MM.1S (cell line): ENCODE measurements at places on chromosomes 16 and 17.
A peak's percentile ranks its signal among the peaks of the same experiment; 100 is the strongest.

DNA sequence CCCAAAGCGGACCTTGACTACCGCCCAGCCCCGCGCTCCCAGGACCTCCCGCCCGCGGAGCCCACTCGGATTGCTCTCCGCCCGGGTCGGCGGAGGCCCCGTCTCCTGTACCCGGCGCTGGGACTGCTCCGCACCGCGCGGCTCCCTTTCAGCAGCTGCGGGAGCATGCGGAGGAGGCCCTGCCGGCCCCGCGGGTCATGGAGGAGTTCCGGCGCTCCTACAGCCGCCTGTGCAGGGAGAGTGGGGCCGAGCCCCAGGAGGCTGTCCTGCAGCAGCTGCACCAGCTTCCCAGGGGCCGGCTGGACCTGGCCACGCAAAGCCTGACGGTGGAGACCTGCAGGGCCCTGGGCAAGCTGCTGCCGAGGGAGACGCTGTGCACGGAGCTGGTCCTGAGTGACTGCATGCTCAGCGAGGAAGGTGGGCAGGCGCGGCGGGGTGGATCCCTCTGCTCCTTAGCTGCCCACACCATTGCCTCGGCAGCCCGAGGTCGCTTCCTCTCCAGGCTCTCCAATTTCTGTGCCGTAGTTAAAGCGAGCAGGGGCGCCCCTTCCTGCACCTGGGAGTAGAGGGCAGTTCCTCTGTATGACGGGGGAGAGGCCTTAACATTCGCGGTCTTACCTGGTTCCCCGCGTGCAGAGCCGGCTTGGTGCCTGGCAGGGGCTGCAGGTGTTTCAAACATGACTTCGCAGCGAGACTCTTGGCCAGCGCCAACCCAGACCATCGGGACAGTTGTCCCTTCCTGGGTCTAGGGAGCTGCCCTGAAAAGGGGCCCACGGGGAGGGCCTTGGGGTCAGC is 539 bp downstream of the LRRC45 start:
- peak; percentile 35 for DNase-seq

GRCh38 chr16:2242598-2242997 is 6.4 kb downstream of the DNASE1L2 start:
- DNase-seq = no peak

- DNase-seq = no peak
These were observed 3.2 kb upstream of the IGF2BP1 start for GRCh38 chr17:48993951-48994350.

DNA sequence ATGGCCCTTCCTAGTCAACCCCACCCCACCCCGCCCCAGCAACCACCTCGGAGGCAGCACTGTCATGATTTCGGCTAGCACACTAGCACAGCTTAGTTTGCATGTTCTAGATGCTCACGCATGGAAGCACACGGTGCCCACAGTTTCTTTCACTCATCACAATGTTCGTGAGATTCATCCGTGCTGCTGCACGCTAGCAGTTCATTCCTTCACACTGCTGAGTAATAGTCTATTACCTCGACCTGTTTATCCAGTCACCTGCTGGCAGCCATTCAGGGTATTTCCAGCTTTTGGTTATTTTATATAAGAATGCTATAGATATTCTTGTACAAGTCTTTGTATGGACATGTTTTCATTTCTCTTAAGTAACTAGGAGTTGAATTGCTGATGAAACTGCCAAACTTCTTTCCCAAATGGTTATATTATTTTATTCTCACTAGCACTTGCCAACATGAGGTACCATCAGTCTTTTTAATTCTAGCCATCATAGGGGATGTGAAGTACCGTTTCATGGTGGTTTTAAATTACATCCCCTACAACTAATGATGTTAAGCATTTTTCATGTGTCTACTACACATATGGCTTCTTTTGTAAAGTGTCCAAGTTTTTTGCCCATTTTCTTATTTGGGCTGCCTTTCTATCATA is 75.7 kb downstream of the CYTH1 start:
- DNase-seq = no peak

DNA sequence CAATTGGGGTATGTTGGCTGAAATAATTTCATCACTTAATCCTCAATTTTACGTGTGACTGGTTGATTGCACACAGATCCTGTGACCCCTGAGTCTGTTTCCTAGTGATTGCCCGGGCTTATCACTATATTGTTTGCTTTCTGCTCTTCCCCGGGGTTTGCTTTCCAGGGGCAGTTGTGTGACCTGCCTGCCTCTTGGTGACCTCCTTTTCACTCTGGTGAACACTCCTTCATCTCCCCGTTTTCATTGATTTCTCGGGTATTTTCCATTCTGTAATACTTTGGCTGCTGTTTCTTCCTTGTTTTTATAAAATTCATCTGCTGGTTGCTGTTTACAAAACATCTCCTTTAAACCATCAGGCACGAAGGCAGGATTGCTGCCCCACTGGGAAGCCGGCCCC is 36.0 kb downstream of the NTN1 start:
- no peak for DNase-seq

DNA sequence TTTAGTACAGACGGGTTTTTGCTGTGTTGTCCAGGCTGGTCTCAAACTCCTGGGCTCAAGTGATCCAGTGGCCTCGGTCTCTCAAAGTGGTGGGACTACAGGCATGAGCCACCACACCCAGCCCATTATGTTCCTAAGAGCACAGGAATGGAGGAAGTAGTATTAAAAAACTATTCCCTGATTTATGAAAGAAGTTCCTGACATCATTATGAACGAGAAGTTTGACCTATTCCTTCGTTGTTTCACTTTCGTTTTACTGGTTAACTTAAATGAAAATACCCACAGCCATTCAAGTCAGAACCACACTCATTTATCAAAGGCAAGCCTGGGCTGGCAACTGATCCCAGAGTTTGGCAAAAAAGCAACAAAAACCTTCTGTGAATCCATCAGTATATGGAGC is 13.5 kb upstream of the CBX4 start:
- peak; percentile 54 for DNase-seq

DNA sequence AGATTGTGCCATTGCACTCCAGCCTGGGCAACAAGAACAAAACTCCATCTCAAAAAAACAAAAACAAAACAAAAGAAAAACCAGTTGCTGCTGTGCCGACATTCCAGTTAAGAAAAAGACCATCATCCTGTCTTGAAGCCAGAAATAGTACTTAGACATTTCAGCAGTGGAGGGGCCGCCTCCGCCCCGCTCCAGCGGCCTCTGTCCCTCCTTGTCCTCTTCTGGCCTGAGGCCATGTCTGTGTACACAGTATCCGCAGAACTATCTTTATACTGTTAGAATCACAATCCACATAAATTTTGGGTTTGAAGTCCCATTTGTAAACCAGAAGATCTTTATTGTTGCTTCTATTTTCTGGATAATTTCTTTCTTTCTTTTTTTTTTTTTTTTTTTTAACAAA is 24.9 kb downstream of the ZC3H18 start:
- DNase-seq = no peak

- DNase-seq = no peak
These were observed 52.0 kb downstream of the MAP2K6 start for GRCh38 chr17:69466451-69466850.

- no peak for DNase-seq
These were observed 580 bp downstream of the MT1X start for GRCh38 chr16:56682703-56683397.

GRCh38 chr16:10668322-10669045 is 26.2 kb downstream of the TEKT5 start:
- DNase-seq = peak; percentile 18

GRCh38 chr17:66560691-66561090 is 258.3 kb downstream of the PRKCA start:
- DNase-seq = no peak

- DNase-seq = peak; percentile 10
These were observed 27.0 kb downstream of the CDIP1 start for GRCh38 chr16:4511441-4512082.

DNA sequence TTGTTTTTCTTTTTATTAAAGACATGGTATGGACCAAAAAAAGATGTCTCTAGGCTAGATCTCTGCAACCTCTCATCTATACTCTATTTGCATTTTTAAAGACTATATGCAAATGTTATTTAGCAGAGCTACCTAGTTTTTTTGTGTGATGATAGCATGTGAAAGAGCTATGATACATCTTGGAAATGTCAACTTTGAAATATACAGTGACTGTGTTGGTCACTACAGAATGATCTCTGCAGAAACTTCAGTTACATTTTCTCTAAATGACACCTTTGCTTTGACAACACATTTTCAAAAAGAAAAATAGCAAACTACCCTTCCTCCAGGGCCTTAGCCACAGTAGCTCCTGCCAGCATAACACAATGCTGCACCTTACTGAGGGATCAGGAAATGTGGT is 86.6 kb downstream of the PRKCB start:
- DNase-seq = no peak

- DNase-seq = no peak
These were observed 3.2 kb downstream of the B3GNT9 start for GRCh38 chr16:67147437-67148140.

- DNase-seq = no peak
These were observed 1.3 kb downstream of the PFN1 start for GRCh38 chr17:4947010-4947410.

GRCh38 chr17:27038676-27039075 is 255.2 kb upstream of the WSB1 start:
- DNase-seq = no peak

- no peak for DNase-seq
These were observed 46.4 kb upstream of the PIK3R6 start for GRCh38 chr17:8913879-8914278.

- DNase-seq = no peak
These were observed 12.0 kb downstream of the VAC14 start for GRCh38 chr16:70788668-70789594.

GRCh38 chr17:7113273-7114071 is 1.1 kb downstream of the ASGR2 start:
- DNase-seq = no peak

GRCh38 chr16:55510185-55510805 is 1.4 kb downstream of the LPCAT2 start:
- no peak for DNase-seq

DNA sequence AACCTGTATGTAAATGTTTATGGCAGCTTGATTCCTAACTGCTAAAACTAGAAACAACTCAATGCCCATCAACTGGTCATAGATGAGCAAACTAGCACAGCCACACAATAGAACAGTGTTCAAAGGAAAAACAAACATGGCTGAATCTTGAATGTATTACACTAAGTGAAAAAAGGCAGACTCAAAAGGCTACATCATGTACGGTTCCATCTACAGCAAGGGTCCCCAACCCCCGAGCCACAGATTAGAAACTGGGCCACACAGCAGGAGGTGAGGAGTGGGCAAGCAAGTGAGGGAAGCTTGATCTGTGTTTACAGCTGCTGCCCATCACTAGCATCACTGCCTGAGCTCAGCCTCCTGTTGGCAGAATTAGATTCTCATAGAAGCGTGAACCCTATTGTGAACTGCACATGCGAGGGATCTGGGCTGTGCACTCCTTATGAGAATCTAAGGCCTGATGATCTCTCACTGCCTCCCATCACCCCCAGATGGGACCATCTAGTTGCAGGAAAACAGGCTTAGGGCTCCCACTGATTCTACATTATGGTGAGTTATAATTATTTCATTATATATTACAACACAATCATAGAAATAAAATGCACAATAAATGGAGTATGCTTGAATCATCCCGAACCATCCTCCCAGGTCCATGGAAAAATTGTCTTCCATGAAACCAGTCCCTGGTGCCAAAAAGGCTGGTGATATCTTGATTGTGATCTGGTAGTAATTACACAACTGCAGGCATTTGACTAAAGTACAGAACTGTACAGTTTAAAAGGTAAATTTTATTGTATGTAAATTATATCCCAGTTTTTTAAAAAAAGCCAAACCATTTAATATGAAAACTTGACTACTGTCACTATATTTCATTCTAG is 7.7 kb downstream of the CEP20 start:
- DNase-seq = no peak

DNA sequence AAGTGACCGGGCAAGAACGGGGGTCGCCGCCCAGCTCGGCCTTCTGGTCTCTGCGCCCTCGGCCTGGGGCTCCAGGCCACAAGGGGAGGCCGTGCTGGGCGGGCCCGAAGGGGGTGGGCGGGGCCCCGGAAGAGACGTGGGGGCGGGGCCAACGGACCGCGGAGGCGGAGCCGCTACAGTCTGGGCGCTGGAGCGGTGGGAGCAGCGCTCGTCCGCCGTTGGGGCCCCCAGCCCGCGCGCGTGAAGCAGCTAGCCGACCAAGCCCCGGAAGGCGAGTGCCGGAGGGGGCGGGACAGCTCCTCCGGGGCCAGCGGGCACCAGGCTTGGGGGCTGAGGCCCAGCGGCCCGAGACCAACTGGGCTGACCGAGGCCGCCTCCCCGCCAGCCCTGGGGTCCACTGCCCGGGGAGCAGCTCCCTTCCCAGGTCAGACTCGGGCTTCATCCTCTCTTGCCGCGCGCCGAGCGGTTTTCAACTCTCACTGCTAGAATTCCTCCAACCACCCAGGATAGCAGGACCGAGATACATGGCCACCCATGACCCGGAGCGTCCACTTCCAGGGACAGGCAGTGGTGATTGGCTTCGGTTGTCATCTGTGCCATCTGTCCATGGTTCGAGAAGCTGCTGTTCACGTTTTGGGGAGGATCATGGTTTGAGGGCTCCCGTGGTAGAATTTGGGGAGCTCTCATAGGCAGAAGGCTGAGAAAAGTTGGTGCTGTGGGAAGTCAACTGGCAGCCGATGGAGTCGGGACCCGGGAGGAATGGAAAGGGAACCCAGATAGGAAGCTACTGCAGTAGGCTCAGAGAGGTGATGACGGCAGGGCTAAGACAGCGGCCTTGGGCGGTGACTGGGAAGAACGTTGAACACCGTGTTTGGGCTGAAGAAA is 44.6 kb upstream of the LCMT1 start:
- DNase-seq = peak; percentile 59

DNA sequence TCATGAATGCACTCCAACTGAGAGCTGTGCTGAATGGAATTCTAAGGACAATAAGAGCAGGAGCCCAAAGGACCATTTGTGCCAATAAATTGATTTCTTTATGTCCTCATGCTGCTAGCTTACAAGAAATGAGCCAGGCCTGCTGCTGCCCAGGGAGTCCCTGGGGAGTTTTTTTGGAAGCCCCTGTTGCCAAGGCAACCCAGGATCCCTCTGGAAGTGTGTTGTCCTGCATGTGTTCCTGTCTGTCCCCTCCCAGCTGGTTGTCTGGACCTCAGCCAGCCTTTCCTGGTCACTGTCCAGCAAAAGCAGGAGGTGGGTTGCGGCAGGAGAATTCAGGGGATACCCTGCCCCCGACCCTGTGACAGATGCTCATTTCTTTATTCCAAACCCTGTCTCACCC is 51.0 kb upstream of the GPRC5B start:
- DNase-seq = no peak

- no peak for DNase-seq
These were observed 1.1 kb upstream of the NTN1 start for GRCh38 chr17:9020096-9020823.
